ENCODE measurements at places on chromosomes 7 and 10.

DNA sequence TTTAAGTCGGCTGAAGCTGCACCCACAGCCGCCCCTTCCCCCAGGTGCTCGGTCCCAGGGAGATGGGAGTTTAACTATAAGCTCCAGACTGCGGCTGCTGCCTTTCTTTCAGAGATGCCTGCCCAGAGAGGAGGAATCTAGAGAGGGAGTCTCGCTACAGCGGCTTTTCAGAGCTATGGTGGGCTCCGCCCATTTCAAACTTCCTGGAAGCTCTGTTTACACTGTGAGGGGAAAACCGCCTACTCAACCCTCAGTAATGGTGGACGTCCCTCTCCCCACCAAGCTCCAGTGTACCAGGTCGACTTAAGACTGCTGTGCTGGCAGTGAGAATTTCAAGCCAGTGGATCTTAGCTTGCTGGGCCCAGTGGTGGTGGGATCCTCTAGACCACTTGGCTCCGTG lies 135.4 kb downstream of the CXCL12 start:
- no peak for DNase-seq

DNA sequence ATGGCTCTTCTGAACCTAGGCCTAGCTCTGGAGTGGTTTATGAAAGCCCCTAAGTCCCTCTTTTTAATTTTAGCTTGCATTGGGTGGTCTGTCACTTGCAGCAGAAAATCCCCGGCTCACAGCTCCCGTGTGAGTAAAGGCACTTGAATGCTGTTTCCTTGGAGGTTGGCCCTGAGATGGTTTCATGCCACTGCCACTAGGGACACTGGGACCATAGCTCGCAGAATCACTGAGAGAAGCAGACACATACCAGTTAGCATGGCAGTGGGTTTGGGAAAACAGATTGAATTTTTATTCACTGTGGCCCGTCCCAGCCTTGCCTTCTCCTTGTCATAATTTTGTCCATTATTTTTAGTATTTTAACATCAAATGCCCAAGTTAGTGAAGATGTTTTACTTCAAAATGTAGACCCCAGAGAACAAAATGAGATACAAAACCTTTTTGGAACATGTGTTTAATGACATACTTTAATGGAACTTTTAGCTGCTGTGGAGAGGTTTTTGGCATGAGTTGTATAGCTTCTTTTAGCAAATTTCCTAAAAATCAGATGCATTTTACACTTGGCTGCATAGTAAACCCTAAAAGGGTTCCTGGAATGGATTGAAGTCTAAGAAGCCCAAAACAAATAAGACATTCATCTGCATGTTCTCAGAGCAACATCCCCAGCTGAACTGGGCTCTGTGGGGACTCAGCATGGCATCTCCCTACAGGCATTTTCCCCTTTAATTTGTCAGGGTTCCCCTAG lies 259.7 kb upstream of the PITRM1 start:
- DNase-seq, result no peak

DNA sequence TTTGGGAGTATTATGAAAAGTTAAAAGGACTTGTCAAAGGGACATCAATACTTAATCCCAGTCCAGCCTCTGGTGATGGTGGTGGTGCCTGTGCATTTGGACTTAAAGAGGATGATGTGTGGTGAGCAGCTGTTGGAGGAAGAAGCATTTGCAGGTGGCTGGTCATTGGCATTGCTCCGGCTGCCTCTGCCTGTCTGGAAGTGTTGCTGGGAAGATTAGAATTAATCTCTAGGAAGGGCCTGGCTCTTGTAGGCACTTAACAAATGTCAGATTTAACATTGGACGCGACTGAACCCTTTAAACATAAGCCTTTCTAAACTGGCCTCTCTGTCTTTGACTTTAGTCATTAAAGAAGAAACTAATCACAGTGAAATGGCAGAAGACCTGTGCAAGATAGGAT lies 58.8 kb downstream of the FIGNL1 start:
- DNase-seq, result no peak

- DNase-seq, result no peak
Observed at GRCh38 chr7:134031835-134032617, 95.1 kb upstream of the LRGUK start.

GRCh38 chr10:44827431-44828006 lies 83.6 kb upstream of the TMEM72 start:
- no peak for DNase-seq

DNA sequence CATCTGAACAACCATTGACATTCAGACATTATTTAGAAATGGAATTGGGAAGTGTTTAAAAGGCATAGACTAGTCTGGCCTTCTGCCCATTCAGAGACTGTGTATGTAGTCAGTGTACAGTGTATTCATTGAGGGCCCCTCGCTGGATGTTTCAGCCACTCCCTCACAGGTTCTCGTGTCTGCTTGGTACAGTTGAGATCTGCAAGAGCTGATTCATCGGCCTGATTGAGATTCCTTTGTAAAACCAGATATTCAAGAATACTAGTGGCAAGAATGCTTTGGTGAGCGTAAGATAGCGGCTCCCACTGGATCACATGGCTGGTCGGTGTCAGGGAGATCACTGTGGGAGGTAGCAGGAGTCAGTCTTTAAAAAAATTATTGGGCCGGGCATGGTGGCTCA lies 119.5 kb downstream of the TCF7L2 start:
- DNase-seq, result no peak

- DNase-seq, result no peak
Observed at GRCh38 chr7:74482629-74483401, 29.1 kb downstream of the GTF2IRD1 start.

DNA sequence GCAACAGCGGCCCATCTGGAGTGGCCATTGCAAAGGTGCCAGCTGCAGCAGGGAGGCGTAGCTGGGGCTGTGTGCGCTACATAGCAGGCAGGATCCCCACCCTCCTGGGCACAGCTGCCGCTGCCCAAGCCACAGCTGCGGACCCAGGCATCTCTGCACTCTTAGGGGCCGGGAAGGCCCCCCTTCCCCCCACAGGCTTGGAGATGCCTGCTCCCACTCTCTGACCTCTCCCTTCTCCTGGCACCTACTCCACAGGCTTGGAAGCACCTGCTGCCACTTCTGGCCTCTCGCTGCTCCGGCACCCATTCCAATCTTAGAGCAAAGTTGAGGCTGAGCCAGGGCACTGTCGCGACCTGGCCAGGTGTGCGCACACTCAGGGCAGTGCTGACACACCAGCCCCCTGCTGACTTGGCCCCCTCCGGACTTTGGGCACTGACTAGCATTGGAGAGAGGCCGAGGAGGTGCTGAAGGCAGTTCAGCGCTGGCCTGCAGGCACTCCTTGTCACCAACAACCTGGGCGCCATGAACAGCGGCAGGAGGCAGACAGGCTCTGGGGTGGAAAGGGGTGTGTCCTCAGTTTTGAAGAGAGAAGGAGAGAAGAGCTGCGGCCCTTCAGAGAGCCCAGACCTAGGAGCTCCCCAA lies 18.4 kb downstream of the RBM48 start:
- DNase-seq, result no peak

- DNase-seq, result peak; percentile 60
Observed at GRCh38 chr10:49164559-49165188, 23.5 kb downstream of the TMEM273 start.

DNA sequence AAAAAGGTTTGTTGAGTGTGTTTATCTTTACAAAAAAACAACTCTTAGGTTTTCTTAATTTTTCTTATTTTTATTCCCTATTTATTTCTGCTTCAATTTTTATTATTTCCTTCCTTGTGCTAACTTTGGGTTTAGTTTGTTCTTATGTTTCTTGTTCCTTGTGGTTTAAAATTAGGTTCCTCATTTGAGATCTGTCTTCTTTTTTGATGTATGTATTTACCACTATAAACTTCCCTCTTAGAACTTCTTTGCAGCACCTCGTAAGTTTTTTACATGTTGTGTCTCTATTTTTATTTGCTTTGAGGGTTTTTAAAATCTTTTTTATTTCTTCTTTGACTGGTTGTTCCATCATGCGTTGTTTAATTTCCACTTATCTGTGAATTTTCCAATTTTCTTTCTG lies 1217.1 kb upstream of the CELF2 start:
- no peak for DNase-seq

GRCh38 chr10:85671530-85671929 lies 695.1 kb downstream of the GRID1 start:
- no peak for DNase-seq

DNA sequence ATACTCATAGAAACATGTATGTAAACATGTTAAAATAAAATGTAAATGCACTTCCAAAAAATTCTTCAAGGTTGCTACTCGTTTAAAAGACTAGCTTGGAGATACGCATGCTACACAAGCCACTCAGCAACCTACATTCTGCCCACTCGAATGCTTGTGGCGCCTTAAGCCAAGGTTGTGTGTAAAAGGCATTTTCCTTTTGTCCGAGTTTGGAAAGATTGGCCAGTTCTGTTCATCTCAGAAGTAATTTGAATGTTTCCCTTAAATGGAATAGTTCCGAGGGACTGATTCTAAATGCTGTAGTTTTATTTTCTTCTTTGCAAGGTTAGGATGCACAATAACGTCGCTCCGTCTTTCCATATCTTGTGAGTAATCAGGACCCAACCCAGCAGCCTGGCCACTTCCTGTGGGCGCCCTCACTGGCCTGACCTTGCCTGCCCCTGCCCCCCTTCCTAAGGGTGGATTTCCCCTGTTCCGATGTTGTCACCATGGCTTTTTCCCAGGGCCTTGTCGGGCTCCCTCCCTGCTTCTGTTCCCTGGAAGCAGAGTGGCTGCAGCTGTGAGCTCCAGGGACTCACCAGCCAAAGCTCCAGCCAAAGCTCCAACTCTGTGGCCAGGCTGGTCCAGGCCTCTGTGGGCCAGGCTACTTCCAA lies 70.6 kb downstream of the PTPRE start:
- DNase-seq, result no peak

DNA sequence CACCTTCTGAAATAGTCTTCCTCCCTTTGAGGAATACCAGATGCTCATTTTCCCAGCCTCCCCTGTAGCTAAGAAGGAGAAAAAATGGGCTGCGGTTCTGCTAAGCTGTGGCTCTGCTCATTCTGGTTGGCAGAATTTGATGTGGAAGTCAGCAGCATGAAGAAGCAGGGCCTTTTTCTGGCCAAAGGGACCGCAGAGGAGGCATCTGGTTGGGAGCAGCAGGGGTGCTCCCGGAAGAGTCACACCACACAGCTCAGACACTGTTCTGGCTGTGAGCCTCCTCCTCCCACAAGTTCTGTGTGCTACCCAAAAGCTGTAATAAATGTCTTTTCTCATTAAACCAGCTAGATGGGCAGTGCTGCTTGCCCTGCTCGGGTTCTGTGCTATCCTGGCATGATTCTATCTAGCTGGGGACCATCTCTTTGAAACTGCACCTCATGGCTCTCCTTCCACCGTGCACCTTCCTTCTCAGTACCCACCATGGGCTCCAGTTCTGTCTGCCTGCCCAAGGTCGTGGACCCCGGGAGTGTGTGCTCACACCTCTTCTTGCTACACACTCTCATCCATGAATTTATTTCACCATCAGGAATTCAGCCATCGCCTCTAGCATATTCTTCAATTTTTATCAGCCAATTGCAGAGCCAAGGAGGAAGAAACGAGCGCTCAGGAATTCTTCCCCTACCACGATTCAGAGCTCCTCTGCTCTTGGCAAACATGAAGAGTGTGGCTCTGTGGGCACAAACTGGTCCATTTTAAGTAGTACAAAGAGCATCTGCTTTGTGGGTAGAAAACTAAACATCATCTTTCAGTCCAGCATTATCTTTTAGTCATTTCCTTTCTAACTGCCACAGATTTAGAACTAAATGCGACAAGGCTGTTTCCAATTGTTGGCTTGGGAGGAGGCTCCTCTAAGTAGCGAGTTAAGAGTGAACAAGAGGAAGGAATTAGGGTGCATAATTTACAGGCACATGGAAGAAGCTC lies 76.9 kb downstream of the FAM171A1 start:
- DNase-seq, result no peak

DNA sequence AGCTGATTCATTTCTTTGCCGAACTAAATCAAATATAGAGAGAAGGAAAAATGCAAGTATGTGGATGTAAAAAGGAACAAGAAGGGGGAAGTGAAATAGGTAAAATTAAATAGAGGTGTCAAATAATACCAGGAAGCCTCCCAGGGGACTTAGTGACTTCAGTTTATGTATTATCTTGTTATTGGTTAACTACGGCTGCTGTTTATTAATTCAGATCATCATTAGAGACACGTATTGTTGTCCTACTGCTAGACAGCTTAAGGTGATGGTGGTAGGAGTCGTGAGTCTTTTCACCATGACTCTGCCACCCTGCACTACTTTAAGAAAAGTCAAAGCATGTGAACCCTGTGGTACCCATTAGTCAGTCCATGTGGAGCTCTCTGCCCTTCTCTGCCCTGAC lies 289.1 kb downstream of the PRKG1 start:
- DNase-seq, result no peak

DNA sequence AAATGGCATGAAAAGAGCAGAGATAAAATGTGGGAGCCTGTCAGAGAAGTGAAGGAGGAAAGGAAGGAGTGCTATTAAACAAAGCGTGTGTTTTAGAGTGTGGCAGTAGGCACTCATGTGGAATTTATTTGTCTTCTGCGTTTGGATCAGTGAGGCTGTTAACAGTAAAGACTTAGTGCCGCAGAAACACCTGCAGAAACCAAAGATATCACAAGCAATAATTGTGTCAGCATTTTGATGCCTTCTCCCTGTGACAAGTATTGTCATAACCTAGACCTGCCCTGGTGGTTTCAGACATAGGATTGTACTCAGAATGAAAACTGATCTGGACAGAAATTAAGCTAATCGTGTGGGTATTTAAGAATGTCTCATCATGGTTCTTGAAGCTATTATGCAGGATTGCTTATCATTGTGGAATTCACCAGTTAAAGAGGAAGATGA lies 191.0 kb downstream of the CAMK1D start:
- no peak for DNase-seq

DNA sequence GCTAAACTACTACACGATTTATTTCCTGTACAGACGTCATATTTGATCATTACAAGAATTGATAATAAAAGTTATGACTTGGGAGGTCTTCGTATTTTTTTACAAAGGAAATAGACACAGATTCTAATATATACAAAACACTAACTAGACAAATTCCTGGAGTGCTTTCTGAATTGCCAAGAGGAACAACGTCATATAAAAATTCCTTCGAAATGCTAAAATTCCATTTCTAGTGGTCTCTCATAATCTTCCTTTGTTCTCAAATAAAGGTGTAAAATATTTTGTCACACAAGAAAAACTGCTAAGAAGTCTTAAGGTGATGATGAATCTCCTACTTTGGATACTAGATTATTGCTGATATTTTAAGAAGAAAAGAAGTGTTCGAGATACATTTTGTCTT lies 85.4 kb downstream of the CDK6 start:
- DNase-seq, result no peak

GRCh38 chr7:15609287-15609686 lies 47.5 kb upstream of the AGMO start:
- DNase-seq, result no peak

- no peak for DNase-seq
Observed at GRCh38 chr7:73487486-73487885, 34.6 kb downstream of the BAZ1B start.

DNA sequence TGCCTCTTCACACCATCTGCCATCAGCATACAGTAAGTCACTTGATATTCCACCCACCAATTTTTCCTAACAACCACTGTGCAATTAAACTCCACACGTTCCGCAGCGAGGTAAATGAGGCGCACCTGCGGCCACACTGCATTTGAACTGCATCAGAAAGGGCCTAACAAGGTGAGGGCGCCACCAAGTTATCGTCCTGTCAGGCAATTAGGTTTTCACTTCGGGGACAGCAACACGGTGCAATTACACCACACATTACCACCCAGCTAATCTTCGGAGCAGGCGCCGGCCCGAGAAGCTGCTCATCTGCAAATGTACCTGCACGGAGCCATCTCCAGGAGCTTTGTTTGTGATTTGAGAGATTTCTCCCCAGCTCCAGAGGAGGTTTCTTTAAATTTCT lies 84.4 kb downstream of the EBF3 start:
- DNase-seq, result no peak

All from nephron progenitor cell (in vitro differentiated cells).